Ovary (tissue), 10 donors: ENCODE measurements at places on chromosomes 6 and 20. TPM values are rescaled to one million over a fixed set of nuclear protein-coding genes. Genes with fewer than 3 reads are reported as not detected.

- DNase-seq = no peak
Measured at GRCh38 chr6:134752445-134752844, 197.5 kb downstream of the ALDH8A1 start.

DNA sequence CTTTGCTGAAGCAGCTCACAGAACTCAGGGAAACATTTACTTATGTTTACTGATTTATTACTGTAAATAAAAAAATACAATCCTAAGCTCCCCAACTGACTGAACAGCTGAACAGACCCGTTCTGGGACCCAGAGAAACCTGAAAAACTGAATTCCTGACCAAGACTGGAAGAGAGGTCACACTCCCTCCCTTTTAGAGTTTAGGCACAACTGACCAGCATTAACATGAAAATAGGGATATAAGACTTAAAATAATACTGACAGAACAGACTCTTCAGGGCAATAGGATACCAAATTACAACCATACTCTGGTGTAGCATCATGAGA lies 11.7 kb upstream of the RPS10 start:
- no peak for DNase-seq

GRCh38 chr6:157763129-157763903 lies 59.7 kb upstream of the SNX9 start:
- peak; percentile 54 for DNase-seq

- no peak for DNase-seq
Measured at GRCh38 chr6:155388591-155388990, 67.0 kb downstream of the NOX3 start.

GRCh38 chr20:36268440-36269342 lies 32.4 kb downstream of the AAR2 start:
- DNase-seq = no peak

DNA sequence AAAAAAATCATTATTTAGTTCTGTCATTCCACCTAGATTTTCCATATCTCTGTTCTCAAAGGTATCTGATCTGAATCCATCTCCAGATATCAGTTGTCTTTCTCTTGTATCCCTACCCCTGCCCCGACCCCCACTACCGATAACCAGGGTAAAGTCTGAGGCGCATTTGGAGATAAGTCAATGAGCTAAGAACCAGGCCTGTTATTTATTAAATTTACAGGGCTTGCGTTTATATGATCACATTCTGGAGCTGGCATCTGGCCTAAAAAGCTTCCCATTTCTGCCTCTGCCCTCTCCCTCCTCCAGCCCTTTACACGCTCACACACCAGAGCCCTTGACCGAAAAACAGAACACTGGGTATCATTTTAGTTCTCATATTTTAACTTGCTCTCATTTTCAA lies 144.7 kb downstream of the ALDH8A1 start:
- no peak for DNase-seq

DNA sequence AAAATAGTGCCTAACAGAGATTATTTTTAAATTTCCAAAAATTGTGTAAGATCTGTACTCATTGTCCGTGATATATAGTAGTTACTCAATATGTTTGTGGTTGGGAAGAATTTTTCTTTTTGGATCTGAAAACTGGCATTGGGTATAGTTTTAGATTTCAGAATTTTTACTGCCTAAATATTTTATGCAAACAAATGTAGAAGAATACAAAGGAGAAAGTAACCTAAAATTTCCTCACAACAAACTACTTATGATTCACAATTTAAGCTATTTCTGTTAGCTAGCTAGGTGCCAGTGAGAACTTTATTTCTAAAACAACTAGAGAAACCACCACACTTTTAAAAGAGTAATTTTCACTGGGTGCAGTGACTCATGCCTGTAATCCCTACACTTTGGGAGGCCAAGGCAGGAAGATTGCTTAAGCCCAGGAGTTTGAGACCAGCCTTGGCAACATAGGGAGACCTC lies 38.8 kb downstream of the SESN1 start:
- no peak for DNase-seq

DNA sequence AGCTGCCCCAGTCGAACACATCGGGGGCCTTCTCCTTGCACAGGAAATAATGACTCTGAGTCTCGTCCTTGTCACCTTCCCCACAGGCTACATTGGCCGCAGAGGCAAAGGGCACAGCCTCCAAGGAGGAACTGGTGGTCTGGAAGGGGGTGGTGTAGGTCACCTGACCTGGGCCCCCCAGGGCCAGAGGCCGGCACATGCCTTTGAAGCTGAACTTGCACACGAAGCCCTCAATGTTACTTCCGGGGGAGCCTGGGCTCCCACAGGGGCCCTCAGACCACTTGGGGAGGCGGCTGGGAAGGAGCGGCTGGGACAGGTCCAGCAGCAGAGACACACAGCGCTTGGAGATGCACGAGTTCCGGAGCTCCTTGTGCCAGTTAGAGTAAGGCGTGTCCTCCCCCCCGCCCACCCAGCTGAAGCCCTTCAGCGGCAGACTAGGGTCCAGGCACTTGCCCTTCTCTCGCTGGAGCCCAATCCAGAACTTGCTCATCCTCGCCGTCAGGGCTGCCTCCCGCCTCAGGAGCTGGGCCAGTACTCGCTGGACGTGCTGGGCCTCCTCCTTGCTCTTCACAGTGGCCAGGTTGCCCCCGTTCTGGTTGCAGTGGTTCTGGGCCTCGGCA lies 578 bp downstream of the CD93 start:
- DNase-seq = no peak

DNA sequence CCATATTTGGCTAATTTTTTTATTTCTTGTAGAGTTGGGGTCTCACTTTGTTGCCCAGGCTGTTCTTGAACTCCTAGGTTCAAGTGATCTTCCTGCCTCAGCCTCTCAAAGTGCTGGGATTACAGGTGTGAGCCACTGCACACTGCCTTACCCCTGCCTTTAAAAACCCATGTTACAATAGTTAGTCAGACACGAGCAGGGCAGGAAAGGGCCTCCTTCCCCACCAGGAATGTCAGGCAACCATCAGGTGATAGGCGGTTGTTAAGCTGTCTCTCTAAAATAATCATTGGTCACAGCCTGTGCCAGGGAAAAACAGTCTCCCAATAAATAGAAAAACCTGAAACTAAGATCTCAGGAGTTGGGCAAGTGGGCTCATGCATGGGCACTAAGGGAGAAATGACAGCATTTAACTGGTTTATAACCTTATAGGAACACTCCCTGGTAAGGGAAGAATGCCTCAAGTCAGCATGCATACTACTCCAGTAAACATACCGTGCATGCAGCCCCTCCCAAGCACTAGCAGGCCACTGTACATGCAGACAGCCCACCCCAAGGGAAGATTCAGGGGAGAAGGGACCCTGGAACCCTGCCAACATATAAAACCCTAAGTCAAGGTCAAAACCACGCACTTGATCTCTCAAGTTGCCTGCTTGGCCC lies 8.4 kb downstream of the OR2H2 start:
- no peak for DNase-seq

- DNase-seq = no peak
Measured at GRCh38 chr6:159112714-159113113, 56.5 kb upstream of the FNDC1 start.

DNA sequence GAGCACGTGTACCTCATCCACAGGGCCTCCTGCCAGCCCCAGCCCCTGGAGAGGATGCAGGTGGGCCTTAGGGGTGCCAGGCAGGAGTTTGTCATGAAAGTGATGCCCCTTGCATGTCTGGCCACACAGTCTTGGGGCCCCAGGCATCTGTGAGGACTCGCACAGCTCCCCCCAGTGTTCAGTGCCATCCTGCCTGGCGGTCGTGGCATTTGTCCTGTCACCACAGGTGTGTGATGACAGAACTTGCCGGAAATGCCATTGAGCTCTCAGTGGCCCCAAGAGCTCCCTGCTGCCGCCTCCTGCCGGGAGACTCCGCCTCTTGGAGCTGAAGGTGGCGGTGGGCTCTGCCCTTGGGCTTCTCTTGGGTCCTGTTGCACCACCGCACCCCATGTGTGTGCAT lies 30.6 kb upstream of the ADRM1 start:
- DNase-seq = no peak

DNA sequence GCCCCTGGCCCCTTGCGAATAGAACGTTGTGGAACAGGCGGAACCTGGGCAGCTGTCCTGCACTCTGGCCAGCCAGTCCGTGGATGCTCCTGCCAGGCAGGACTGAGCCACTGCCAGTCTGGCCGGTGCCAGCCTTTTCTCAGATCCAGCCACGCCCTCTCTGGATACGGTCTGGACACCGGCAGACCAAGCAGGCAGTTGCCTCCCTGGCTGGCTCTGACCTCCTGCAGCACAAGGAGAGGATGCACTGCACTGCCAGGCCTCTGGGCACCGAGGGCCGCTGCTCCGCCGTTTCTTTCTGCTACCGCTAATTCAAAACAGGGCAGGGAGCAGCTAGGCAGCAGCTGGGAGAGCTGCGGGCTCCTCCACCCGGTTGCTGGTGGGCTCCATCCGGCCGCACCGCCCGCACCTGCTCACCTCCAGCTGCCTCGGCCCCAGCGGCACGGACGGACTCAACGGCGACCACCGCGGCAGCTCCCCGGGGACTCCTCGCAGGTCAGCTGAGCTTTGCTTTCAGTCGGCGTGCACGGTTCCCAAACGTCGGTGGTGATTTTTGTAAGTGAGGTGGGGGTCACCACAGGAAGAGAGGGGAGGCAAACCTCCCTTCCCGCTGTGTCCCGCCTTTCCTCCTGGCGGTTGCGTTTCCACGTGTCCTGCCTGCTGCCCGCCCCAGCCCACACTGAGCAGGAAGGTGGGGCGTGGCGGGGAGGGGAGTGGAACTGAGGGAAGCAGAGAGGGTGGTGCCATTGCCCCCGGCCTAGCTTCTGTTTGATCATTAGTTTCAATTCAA lies 30.3 kb upstream of the AFDN start:
- DNase-seq = no peak

DNA sequence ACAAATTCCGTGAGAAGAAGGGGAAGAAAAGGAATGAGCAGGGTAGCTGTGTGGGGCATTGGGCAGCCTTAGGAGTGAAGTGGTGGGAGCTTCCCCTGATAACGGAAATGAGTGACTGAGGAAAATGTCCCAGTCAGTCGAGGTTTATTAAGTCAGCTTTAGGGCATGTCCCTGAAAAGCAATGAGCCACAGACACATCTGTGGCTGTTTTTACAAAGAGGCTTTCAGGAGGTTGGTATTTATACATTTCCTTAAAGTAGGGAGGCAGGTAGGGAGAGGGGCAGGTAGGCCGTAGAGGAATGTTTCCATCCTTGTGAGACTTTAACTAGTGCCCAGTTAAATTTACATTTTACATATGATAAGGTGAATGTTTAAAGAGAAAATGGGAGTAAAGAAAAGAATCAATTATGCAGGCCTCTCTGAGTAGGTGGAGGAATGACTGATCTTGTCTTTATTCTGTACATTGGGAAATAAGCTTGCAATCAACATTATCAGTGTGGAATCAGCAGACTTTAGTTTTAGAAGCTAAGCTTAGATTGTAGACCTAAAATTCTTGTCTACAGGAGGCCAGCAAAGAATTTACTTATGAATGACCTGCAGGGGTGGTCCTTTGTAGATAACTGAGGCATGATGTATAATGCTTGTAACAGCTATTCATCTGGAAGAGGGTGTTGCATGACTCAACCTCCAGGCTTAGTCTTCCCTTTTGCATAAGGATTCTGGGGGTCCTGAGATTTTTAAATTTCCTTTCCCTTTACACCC lies 18.5 kb downstream of the SLC22A2 start:
- DNase-seq = no peak

GRCh38 chr6:33288141-33288920 lies 708 bp downstream of the WDR46 start:
- DNase-seq = no peak

DNA sequence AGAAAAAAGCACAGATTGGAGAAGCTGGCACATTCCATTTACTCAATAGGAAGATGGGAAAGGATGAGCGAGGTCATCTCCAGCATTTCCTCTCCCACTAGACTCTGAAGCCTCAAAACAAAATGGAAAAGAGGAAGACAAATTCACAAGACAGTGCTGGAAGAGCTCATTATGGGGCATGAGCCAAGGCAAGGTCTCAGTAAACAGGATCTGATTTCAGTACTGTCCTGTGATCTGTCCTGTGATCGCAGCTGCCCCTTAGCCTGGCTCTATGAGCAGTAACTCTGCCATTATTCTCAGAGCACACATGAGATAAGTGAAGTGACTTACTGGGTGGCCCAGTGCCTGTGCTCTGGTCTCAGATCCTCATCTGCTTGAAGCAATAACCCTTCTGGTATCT lies 68.1 kb upstream of the SLC4A11 start:
- no peak for DNase-seq

GRCh38 chr6:32176476-32177182 lies 745 bp upstream of the AGPAT1 start:
- no peak for DNase-seq

DNA sequence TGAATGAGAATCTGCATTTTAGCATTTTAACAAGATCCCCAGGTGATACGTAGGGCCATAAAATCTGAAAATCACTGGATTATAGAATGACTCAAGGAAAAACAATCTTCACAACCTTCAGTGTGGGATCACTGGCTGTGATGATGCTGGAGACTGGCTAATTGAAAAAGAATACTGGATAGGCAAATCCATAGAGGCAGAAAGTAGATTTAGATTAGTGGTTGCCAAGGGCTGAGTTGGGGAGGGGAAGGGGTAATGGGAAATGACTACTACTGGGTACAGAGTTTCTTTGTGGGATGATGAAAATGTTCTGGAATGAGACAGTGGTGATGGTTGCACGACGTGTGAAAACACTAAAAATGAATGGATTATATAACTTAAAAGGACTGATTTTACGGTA lies 84.1 kb downstream of the CDK19 start:
- no peak for DNase-seq

- DNase-seq = no peak
Measured at GRCh38 chr6:20389066-20389465, 12.6 kb upstream of the E2F3 start.

DNA sequence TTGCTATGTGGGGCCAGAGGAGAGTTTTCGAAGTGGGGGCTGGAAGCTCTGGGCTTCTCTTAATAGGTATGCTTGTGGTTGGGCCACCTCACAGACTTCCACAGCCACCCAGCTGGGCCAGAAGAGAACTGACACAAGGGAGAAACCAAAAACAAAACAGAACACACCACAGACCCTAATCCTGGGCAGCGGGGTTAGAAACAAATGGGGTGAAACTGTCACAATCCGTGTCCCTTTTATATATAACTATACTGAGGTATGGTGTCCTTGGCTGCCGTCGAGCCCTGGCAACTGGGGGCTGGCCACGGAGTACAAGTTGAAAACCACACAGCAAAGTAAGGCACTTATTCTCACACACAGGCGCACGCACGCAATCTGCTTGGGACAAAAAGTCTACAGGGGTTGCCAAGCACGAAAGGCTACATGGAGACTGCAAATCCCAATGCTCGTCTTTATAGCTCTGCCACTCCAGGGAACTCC lies 78.3 kb downstream of the TRAM2 start:
- no peak for DNase-seq

GRCh38 chr20:32473231-32474008 lies 111.7 kb downstream of the NOL4L start:
- no peak for DNase-seq

The SPATA2 gene
- total RNA-seq = 9.8 TPM

The HCK gene
- 7.8 TPM for total RNA-seq

The TGM2 gene
- total RNA-seq = 116 TPM

The SLC35D3 gene
- not detected for total RNA-seq

The GPR63 gene
- total RNA-seq = 1.4 TPM

The SMPDL3A gene
- total RNA-seq = 8.0 TPM

The OR2B6 gene
- total RNA-seq = not detected

The DOK5 gene
- 8.5 TPM for total RNA-seq

The KIF25 gene
- total RNA-seq = 0.35 TPM

The FILIP1 gene
- total RNA-seq = 1.1 TPM
